Activated naive CD4-positive, alpha-beta T cell treated with anti-CD3 and anti-CD28 coated beads, Interleukin-2, amount 50 U/mL, for 72 hours (primary cell): ENCODE measurements at places on chromosomes 2 and 18.

DNA sequence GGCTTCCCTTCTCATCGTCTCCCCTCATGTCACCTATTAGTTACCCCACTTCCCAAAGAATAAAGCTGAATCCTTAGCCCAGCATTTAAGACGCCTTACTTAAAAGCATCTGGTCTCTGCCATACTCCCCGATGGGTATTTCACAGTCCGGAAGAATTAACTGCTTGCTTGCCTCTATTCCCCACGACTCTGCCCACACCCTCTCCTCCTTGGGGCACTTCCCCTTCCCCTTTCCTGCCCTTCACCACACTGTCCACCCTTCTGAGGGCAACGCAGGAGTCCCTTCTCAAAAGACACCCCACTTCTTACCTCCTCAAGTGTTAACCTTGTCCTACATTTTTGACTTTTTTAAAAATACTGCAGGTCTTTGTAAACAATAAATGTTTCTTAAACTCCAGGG lies 60.1 kb upstream of the RMP24 start:
- DNase-seq = no peak

DNA sequence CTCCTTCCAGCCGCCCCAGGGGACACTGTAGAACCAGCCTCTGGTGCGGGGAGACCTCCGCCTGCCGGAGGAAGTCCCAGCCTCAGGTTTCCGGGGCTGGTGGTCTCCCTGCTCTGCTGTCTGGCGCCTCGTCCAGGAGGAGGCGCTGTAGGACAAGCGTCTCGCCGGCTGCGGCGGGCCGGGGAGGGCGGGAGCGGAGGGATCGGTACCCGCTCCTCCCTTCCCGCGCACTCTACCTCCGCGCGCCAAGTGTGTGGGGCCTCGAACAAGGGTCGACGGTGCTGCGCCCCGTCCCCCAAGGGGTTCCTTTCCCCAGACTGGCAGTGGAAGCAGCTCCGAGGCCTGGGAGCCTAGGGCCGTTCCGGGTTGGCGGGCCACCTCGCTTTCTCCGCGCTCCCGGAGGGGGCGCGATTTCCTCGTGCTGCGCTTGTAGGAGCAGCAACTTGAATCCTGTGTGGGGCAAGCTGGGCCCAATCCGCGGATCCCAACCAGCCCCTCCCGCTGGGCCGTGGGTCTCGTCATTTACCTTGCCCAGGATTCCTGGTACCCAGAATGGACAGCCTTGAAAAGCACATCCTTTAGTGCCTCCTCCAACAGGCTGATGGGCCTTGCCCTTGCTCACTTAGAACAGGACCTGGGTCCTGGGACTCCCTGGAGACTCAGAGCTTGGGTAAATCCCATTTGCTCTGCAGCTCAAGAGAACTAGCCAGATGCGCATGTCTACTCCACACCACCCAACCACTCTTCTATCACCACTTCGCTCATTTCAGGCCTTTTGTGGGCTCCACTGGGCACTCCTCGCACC lies 10.6 kb upstream of the HOXD4 start:
- peak; percentile 83 for DNase-seq

GRCh38 chr2:176936410-176936809 lies 276.2 kb upstream of the HNRNPA3 start:
- DNase-seq = no peak

GRCh38 chr2:43906448-43907109 lies 67.8 kb downstream of the ABCG8 start:
- no peak for DNase-seq

GRCh38 chr2:24559473-24560113 lies 68.5 kb downstream of the NCOA1 start:
- no peak for DNase-seq

DNA sequence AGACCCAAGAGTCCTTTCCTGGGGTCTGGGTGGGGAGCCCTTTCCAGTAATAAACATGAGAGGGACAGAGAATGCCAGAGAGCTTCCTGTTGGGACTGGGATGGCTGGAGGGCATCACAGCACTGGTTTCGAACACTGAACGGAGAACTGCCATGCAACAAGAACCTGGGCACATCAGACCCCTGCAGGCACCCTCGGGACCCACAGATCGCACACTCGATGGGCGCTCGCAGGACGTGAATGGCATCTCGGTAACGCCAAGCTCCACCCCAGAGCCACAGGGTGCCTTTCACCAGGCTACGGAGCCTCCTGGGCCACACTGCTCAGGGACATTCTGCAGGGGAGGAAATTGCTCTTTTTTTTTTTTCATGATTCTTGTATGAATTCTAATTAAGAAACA lies 25.1 kb downstream of the SLC66A2 start:
- DNase-seq = no peak

DNA sequence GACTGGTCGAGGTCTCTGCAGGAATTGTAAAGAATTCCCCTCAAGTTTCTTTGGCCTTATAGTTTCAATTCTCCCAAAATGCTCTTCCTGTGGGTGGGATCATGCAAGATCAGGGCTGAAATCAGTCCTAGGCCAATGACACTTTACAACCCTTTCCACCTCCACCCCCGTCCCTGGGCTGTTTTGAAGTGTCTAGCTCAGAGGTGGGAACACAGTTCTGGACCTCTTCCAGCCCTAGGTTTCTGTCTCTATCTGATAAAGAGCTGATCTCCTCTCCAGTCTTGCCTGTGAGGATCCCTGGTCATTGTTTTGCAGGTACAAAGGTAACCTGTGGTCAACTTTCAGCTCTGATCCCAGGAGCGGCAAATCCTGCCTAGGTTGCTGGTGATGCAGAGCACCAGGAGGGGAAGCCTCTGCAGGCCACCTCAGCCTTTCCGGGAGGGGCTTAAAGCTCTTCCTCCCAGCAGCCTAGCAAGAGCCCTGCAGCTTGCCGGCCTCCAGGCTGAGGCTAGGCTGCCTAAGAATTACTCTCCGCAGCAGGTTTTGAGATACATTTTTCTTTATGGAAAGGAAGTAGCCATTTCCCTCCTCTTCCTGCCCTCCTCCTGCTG lies 69.8 kb upstream of the WIPF1 start:
- DNase-seq = no peak

- DNase-seq = no peak
Measured at GRCh38 chr2:47145466-47145865, 9.6 kb downstream of the STPG4 start.

DNA sequence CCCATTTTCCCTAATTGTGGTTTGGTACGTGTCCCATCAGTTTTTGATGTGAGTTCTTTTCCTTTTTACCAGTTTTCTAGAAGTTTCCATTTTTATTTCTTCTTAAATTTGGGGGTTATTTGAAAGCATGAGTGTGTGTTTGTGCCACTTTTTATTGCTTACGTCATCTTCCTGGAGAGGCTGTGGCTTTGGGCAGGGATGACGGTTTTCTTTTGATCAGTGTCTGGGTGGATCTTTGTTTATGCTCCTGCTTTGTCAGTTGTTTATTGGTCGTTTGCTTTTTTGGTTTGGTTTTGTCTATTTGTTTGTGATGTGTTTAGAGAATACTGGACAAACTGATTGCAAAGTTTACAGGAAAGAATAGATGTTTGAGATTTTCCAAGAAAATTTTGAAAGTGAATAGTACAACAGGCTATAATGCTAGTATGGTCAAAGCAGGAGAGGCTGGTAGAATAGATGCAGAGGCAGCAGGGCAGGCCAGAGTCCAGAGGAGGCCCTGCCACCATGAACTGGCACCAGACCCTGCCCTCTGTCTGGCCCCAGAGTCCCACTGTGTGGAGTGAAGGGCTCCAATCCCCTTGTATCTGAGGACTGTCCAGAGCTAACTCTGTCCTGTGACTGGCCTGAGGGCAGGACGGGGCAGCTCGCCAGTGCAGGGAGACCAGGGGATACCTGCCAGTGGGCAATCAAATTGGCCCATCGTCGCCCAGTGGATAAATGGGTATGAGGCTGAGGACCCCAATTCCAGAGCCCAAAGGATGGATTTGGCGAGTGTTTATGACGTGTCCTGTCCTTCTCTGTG lies 23.4 kb upstream of the SNED1 start:
- DNase-seq = no peak

DNA sequence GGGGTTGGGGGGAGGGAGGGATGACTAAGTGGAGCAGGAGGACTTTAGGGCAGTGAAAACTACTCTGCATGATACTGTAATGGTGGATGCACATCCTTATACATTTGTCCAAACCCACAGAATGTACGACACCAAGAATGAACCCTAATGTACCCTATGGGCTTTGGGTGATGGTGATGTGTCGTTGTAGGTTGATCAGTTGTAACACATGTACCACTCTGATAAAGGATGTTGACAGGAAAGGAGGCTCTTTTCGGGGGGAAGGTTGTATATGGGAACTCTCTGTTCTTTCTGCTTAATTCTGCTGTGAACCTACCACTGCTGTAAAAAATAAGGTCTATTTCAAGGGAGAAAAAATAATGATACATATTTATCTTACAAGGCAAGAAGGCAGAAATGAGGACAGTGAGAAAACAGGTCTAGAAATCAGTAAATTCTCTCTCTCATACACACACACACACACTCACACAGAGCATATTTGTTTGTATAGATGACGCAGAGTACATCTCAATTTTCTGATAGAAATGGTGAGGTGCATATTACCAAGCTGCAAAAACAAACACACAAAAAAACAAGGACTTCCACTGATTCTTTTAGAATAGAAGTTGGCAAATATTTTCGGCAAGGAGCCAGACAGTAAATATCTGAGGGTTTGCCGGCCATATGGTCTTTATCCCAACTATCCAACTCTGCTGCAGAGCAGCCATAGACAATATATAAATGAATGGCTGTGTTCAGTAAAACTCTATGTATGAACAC lies 20.2 kb downstream of the FAM124B start:
- DNase-seq = no peak

GRCh38 chr2:189164746-189165145 lies 14.8 kb downstream of the COL5A2 start:
- DNase-seq = no peak

DNA sequence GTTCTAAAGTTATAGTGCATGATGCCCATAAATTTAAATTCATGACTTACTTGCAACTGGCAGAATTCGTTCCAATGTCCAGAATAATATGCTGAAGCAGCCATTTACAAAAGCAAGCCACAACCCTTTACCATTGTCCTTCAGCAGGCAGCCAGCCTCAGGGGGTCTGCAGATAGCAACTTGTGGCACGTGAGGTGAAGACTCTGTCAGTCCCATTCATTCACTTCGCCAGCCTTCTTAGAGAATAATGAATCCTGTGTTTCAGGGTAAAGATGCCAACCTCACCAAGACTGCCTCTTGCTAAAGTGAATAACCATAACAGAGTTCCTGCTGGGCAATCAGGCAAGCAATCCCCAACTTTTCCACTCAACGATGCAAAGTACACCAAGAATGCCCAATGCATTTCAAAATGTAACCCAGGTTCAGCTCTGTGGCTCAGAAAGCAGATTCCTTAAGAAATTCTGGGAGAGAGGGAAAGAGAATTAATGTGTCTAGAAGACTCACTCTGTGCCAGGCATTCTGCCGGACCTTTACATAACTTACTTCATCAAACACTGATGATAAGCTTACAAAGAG lies 315.4 kb downstream of the NCKAP5 start:
- no peak for DNase-seq

DNA sequence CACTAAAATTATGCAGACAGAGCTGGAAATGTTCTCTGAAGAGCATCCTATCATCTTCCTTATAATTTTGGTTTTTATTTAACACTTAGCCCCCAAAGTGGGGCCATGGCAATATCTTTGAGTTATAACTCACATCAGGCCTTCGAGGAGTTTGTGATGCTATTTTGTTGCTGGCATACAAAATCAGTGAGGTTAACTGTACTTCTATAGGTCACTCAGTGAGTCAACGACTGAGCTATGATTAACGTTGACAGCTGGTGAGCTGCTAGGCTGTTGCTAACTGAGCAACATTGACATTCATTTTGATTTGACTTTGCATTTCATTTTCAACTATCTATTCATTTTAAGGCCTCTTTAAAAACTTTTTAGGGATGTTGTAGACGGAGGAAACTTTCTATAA lies 50.0 kb downstream of the GPD2 start:
- DNase-seq = no peak
